Left hindlimb (tissue), 1 donor: ENCODE measurements at places on chromosomes 3 and 15.

DNA sequence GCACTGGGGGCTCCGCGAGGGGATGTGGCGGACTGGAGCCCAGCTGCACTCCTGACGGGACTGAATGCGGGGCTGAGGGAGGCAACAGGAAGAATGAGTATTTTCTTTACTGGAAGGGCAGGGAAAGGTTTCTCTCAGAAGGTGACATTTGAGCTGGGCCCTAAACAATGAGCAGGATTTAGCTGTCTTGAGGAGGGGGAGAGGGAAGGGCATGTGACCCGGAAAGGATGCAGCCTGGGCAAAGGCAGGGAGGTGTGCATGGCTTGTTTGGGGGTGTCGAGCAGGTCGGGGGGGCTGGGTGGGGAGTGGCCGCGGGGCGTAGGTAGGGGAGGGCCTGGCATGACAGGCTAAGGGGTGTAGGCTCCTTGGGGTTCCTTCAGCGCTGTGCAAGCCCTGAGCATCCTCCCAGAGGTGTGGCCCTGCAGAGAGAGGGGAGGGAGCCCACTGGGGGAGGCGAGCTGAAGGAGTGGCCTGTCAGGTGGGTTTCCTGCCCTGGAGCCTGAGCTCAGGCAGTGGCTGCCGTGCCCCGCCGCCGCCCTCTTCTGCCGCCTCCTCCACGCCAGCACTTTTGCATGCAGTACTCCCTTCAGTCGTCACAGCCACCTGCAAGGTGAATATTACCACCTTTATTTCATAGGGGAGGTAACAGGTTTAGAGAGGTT lies 17.2 kb upstream of the ANKDD1A start:
- no peak for DNase-seq

DNA sequence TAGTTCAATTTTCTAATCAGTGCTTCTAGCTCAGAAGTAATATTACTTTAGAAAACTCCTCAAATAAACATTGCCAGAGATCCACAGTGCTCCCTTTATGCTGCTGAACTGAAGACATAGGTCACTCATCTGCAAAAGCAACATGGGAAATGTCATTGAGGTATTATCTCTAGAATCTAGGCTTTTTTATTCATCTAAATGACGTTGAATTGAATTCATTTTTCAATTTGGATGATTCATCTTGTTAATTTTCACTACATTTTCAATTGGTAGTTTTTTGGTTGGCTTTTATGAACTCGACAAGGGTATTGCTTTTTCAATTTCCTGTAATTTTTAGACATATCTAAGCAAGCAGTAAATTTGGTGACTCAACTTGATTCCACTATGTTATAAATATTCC lies 275.4 kb downstream of the NFKBIZ start:
- DNase-seq: no peak

GRCh38 chr15:39226169-39226937 lies 354.5 kb upstream of the THBS1 start:
- DNase-seq: no peak

DNA sequence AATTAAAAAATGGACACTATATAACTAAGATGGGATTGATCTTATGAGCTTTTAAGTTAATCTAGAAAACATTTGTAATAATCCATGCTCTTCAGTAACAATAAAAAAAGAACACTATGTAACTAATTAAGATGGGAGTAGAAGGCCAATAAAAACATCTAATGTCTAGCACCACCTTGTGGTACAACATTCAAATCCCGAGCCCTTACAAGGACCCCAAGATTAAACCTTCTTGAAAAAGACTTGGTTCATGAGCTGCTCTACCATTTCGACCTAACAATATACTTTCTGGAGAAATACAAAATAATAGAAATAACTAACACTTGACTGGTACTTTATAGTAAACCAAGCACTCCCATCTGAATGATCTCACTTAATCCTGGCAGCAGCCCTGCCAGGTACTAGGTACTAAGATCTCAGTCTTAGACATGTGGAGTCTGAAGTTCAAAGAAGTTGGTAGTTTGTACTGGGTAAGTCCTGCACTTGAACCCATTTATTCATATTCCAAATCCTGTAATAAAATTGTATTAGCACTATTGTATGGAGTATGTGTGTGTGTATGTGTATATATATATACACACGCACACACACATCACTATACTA lies 21.8 kb downstream of the METTL6 start:
- DNase-seq: no peak

DNA sequence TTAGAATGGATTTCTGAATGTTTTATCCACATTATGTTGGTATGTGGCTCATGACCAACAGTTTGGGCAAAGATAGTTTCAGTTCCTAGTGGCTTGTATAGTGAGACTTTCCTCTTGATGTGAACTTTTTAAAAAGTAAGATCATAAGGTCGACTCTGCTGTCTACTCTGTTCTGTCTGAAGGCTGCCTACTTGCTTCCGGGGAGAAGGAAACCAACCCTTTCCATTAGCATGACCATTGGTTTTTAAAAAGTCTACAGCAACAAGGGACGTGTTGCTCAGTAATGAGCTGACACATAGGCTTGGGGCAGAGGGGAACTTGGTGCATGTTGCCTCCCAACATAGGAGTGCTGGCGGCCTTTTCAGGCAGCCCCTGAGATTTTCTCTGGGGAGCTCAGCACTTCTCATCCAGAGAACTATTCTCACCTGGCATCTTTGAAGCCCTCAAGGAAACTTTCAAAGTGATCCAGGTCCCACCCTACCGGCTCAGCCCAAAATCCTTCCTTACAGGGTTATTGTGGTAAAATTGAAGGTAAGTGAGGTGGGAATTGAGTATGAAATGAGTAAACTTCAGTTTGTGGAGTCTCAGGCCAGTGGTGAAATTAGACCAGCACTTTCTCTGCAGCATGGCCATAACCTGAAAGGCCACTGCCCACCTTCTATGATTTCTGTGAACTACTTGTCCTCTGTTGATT lies 30.6 kb downstream of the PSMD6 start:
- no peak for DNase-seq

DNA sequence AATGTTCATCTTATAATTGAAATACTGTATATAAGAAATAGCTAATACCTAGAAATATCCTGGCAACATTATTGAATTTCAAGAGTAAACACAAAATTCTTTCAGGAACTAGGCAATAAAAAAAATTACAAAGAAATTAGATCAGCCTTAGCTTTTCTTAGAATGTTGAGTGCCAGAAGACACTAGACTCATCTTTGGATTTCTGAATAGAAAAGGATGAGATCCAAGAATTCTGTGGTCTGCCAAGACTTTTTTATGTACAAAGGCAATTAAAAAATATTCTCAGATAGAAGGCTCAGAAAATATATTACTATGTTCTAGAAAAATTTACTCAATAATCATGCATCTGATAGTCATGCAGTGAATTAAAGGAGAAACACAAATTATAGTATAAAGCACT lies 294.5 kb upstream of the CDIN1 start:
- DNase-seq: no peak

DNA sequence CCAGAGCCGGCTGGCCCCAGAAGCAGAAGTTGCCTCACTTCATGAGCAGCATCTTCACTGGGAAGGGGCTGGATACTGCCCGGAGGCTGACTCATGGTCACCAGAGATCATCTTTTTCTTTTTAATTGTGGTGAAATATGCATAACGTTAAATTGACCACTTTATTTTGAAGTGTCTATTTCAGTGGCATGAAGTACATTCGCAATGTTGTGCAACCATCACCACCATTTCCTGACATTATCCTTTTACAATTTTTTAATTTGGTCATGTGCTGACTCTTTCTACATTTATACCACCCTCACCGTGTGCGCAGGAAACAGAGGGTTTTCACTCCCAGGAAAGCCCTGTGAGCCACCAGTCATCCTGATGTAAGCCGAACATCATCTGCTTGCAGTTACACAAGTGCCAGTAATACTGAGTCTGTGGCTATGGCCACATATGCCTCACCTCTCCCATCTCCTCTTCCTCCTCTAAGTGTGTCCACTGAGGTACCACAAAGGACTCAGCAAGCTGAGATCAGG lies 51.6 kb upstream of the ABHD17C start:
- no peak for DNase-seq

GRCh38 chr3:182252802-182253201 lies 540.5 kb upstream of the ATP11B start:
- DNase-seq: no peak

DNA sequence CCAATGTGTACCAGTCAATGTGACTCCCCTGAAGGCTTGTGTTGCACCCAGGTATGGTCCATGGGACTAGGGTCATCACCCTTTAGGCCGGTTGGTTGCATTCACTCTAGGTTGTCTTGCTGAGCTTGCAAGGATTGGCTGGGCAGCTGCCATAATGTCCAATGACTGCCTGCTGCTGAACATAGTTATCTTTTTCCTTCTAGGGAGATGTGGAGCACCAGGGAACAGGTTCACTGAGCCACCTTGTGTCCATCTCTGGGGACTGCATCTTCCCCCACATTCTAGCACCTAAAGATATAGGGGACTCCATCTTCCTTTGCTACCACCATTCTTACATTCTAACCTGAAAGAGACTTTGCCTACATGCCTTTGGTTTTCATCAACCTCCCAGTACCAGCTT lies 580.4 kb upstream of the TBL1XR1 start:
- no peak for DNase-seq

- DNase-seq: no peak
Observed at GRCh38 chr3:11236588-11237461, 35.4 kb upstream of the ATG7 start.

- DNase-seq: no peak
Observed at GRCh38 chr3:48560648-48561018, 2.9 kb downstream of the UCN2 start.

DNA sequence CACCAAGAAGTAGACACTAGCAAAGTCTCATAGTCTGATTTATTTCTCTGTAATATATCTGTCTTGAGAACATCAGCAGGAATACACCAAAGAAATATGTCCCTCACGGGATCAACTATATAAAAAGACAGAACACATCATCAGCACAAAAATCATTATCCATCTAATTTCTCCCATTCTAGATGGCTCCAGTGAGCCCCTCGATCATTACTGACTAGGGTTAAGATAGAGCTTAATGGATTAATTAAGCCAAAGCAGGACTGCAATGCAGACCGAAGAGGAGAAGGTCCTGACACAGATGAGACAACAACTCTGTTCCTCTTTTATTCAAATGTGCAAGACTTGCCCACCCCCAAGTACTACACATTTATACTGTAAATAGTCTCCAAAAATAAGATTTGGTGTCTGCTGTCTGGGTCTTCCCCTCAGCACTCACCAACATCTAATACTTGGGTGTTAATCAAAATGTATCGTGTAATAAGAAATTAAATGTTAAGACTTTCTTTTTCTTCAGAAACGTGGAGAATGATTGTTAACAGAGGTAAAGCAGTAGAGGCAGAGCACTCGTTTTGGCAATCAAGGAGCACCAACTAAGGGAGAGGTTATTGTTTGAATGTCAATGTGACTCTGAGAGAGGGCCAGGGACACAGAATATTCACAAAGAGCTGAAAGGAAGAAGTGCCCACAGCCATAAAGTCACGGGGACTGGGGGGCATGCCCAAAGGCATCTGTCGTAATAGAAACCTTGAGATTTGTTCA lies 133.6 kb downstream of the TIGIT start:
- no peak for DNase-seq

DNA sequence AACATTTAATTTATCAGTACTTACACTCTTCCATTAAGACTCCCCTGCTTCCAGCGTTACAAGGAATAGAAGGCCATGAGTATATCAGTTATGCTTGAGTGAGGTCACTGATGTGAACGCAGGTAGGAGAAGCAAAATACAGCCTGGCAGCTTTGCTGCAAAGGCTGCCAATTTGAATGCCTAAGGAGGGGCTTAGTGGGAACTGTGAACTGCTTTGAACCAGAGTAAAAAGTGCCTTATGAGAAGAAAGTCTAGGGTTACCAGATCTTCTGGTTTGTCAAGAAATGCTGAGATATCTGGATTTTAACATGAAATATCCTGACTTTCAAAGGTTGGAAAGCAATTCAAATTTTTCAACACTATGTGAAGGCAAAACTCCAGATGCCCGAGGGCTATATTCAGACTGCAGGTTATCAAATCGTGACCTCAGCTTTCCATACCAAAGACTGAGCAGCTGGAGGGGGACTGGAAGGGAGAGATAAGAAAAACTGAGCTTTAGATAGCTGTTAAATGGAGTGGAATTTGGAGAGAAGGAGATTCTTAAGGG lies 446.3 kb upstream of the NECTIN3 start:
- DNase-seq: no peak

GRCh38 chr15:36737430-36737891 lies 158.0 kb downstream of the CDIN1 start:
- DNase-seq: no peak

DNA sequence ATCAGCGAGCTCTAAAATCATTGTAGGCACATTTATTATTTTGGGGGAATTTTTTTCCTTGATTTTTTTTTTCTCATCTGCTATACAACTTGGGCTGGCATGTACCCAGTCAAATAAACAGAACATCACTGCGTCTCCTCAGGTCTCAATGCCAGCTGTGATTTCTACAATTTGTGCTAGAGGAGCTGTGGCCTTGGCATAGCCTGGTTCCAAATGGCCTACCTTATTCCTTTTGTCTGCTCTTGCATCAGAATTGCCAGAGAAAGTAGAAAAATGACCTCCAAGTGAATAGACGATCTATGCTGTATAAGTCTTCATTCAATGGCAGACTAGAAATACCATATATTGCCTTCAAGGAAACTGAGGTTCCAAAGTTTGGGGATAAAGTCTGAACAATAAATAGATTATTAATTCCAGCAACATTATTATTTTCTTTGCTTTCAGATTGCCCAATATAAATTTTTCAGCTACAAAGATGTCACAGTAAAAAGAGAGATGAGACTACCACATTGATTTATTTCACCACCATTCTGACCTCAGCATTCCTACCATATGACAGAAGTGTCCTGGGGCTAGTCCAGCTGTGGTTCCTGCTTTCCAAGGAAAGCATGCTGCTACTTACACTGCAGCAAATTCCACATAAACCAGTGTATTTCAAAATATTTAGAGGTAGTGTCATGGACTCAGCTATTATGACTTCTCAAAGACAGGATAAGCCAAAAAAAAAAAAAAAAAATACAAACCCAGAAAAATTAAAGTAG lies 493.9 kb upstream of the ZNF385D start:
- DNase-seq: peak; percentile 72

- DNase-seq: no peak
Observed at GRCh38 chr15:75727851-75728715, 15.4 kb upstream of the CSPG4 start.

GRCh38 chr15:51841406-51842040 lies 12.1 kb downstream of the TMOD3 start:
- DNase-seq: no peak

DNA sequence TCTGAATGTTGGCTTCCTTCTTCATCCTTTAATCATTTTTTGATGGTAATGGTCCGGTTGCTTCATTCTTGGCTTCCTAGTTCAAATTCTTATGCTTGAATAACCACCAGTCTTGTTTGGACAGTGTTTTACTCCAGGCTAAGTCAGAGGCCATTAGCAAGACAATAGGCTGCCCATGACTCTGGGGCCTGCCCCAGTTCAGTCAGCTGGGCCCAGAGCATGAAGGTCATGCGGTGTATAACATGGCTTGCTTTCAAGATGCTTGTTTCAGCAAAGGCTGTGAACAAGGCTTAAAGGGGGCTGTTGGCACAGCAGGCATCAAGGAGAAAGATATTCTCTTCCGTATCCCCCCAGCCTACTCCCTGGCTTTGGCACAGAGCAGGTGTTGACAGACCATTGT lies 13.7 kb downstream of the TM4SF18 start:
- DNase-seq: no peak

GRCh38 chr3:50383750-50384149 lies 24.4 kb upstream of the TMEM115 start:
- DNase-seq: no peak
